NCI-H510A treated with DMSO at 0.1 percent for 48 hours (cell line): ENCODE measurements at places on chromosomes 7 and 10.

GRCh38 chr7:158257001-158257400 is 330.6 kb downstream of the PTPRN2 start:
- no peak for DNase-seq

- DNase-seq = no peak
Observed at GRCh38 chr10:48931188-48931587, 8.5 kb downstream of the LRRC18 start.

- no peak for DNase-seq
Observed at GRCh38 chr10:87983716-87984115, 120.3 kb downstream of the PTEN start.

- DNase-seq = no peak
Observed at GRCh38 chr10:127182161-127182560, 14.2 kb downstream of the INSYN2A start.

GRCh38 chr10:110655320-110655719 is 11.2 kb downstream of the RBM20 start:
- DNase-seq = no peak

GRCh38 chr7:35420656-35421055 is 166.8 kb upstream of the TBX20 start:
- DNase-seq = no peak

DNA sequence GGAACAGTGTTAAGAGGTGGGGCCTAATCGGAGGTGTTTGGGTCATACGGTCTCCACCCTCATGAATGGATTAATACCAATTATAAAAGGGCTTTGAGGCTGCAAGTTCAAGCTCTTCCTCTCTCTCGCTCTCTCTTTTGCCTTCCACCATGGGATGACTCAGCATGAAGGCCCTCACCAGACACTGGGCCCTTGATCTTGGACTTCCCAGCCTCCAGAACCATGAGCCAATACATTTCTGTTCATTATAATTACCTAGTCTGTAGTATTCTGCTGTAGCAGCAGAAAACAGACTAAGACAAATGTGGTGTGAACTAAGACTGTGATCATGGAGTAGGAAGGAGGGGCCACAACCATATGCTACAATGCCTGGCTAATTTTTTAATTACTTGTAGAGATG is 7.7 kb downstream of the AIFM2 start:
- DNase-seq = no peak

- DNase-seq = peak; percentile 71
Observed at GRCh38 chr10:84783386-84783785, 455.0 kb downstream of the CCSER2 start.

- DNase-seq = no peak
Observed at GRCh38 chr10:127880557-127880956, 12.2 kb downstream of the CLRN3 start.

- DNase-seq = peak; percentile 39
Observed at GRCh38 chr7:121385800-121386179, 10.3 kb downstream of the FAM3C start.

GRCh38 chr10:3936422-3937040 is 151.5 kb upstream of the KLF6 start:
- DNase-seq = no peak

DNA sequence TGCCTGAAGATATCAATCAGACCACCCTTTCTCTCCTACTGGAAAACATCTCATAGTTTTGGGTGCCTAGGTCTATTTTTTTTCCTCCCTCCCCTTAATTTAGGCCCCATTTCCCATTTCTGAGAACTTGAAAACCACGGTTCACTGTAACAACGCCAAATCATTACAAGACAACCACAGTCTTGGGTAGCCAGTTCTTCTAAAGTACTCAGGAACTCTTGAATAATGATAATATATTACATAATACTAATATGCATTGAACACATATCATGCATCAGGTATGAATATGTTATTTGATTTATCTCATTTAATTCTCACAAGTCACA is 185.1 kb upstream of the ADO start:
- no peak for DNase-seq
